SK-N-SH (cell line): ENCODE measurements at places on chromosomes 4 and X.
A peak's percentile ranks its signal among the peaks of the same experiment; 100 is the strongest.

DNA sequence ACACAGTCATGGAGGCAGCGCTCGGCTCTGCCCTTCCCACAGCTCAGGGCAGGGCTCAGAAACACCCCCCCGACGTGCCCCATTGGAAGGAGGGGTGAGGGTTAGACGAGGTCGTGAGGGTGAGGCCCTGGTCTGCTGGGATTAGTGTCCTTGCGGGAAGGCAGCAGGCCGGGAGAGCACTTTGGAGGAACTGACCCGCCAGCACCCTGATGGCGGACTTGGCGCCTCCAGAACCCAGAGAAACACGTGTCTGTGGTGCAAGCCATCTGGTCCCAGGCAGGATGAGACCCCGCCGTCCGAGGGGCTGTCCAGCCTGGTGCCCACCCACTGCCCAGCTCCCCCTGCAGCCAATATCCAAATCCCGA, 26.3 kb downstream of the TACC3 start:
- DNase-seq, result no peak

DNA sequence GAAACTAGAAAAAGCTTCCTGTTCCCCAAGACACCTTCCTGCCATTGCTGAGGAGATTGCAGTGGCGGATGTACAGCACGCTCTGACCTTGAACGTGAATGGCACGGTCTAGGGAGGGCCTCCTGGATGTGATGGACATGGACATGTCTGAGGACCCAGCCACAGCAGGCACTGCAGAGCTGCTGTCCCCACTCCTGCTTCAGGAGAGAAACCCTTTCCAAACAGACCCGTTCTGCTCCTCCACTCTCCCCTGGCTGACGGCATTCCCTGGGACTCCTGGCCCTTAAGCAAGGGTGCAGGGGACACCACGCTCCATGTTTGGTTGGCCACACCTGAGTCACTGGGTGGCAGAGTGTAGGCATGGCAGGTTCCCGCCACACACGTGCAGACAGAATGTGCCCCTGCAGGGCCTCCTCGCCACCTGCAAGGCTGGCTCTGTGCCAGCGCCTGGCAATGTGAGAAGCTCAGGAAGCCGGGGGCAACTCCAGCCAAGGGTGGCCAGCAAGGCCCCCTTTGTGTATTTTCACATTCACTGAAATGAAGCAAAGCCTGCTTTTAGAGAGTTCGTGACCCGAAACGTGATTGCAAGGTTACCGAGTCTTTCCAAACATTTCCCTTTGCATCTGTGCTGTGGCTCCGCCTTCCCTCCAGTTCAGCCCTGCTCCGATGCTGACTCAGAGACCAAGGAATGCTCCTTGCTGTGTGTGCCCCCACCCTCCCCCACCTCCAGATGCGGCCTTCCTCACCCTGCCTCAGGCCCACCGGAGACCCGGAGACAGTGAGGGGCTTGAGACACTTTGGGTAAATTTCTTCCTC, 46.1 kb downstream of the HTRA3 start:
- DNase-seq, result peak; percentile 64

GRCh38 chr4:121272526-121272925, 108.3 kb downstream of the QRFPR start:
- DNase-seq, result no peak

DNA sequence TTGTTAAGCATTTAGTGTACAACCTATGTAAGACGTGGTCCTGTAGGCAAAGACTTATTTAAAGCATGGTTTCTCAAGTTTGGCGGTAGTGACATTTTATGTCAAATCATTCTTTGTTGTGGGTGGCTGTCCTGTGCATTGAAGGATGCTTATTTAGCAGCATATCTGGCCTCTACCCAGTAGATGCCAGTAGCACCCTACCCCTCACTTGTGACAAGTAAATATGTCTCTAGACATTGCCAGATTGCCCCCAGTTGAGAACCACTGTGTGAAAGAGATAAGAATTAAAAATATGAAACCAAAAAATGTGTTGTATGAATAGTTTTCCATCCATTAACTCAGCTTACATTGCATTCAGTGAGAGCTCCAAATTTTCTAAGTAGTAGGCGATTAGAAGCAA, 25.5 kb downstream of the MMAA start:
- DNase-seq, result no peak

DNA sequence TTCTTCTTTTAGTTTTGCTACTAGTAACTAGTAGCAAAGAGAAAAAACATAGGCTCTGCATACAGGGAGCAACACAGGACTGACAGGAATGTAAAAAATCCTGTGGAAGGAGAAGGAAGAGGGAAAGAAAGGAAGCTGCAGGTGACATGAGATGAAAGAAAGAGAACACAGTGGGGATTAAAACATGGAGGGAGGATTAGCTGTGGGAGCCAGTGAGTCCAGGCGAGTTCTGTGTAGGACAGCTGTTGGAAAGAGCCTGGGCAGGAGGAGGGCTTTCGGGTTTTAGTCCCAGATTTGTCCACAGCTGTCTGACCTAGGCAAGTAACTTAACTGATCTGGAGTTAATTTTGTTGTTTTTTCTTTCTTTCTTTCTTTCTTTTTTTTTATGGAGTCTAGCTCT, 21.6 kb downstream of the CCNG2 start:
- no peak for DNase-seq

DNA sequence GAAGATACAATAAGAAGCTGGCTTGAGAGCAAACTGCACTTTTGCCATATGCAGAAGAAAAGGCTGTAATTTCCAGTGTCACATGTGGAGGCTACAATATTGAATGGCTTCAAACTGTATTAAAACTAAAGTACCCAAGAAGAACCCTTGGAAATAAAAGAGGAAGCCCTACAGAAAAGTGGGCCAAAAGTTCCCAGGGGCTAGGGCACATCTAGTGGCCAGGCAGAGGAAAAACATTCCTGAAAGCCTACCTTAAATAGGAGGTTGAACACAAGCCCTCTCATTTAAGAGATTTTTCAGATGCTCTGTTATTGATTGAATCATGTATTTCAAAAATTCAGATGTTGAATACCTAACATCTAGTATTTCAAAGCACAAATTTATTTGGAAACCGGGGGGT, 40.6 kb upstream of the PRDX4 start:
- DNase-seq, result no peak

DNA sequence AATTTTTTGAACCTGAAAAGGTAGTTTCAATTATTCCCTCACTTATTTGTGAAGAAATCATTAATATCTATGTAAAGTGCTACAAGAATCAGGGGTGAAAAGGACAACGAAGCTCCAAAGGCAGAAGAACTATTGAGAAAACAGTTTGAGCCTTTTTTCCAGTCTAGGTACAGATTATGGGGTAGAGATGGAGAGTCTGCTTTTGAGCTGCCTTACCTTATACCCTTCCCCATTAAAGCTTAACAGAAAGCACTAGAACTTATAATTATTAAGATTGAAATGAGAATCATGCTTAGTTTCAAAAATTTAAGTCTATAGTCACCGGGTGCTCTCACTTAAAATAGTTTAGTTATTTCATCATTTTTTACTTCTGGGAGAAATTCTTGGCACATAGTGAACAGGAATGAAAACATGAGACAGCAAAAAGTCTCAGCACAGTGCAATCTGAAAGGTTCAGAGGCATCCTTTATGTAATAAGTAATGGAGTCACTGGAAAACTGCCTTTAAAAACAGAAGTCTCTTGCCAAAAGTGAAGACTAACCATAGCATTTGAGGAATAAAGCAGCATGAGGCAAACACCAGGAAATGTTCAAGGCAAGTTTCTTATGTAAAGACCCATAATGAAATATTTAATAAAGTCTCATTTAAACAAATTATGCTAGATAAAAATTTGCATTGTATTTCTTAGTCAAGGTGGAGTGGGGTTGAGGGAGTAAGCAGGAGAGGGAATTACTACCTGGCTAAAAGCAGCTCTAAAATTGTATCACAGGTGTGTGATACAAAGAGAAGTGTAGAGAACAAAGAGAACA, 5.1 kb upstream of the DCLK2 start:
- DNase-seq, result no peak

- no peak for DNase-seq
These were observed 125.6 kb downstream of the ARHGAP24 start for GRCh38 chr4:85600501-85600900.

DNA sequence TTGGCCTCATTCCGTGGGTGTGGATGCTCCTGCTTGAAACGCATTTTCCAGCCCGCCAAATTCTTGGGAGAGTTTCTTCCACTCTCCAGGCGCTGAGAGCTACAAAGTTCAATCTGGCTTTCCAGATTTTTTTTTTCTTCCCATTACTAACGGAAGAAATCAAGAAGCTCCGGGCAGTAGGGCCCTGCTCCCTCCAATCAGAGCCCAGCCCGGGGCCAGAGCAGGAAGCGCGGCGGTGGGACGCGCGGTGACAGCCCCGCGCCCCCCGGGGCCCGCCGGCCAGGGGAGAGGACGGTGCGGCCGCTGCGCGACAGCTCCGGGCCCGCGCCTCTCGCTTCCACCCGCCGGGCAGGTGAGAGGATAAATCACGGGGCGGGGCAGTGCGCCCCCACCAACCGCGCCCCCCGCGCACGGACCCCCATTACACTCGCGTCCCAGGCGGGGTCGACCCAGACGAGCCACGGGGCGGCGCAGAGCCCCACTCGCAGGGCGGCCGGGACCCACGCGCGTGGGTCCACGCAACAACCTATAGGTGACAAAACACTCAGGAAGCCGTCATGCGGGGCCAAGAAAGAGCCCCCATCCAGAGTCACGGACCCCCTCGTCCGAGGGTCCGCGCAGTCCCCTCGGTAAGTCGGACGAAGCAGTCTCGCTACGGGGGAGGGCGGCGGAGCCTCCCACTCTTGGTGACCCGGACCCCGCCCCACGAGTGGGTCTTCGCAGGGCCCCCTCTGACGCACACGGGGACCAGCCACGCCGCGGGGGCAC, 868 bp downstream of the AFAP1 start:
- peak; percentile 77 for DNase-seq

GRCh38 chr4:6905516-6906445, 3.8 kb upstream of the TBC1D14 start:
- no peak for DNase-seq

GRCh38 chr4:98284640-98285046, 23.5 kb downstream of the RAP1GDS1 start:
- DNase-seq, result no peak

DNA sequence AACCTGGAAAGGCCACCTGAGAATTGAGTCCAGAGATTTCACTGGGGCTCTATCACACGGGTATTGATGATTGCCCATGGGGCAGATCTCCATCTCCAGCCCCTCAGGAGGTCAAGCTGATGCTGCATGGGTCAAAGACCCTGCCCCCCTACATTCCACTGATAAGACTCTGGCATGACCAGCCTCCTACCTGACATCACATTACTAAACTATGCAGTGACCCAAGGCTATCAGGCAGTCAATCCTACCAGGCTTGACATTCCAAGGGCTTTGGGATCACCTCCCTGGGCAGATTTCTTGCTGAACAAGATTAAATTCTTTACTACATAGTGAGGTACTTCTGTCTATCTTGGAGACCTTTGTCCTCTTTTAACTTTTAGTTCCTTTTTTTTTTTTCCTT, 192.7 kb upstream of the STS start:
- no peak for DNase-seq

GRCh38 chr4:123667496-123667895, 270.9 kb downstream of the SPRY1 start:
- no peak for DNase-seq

DNA sequence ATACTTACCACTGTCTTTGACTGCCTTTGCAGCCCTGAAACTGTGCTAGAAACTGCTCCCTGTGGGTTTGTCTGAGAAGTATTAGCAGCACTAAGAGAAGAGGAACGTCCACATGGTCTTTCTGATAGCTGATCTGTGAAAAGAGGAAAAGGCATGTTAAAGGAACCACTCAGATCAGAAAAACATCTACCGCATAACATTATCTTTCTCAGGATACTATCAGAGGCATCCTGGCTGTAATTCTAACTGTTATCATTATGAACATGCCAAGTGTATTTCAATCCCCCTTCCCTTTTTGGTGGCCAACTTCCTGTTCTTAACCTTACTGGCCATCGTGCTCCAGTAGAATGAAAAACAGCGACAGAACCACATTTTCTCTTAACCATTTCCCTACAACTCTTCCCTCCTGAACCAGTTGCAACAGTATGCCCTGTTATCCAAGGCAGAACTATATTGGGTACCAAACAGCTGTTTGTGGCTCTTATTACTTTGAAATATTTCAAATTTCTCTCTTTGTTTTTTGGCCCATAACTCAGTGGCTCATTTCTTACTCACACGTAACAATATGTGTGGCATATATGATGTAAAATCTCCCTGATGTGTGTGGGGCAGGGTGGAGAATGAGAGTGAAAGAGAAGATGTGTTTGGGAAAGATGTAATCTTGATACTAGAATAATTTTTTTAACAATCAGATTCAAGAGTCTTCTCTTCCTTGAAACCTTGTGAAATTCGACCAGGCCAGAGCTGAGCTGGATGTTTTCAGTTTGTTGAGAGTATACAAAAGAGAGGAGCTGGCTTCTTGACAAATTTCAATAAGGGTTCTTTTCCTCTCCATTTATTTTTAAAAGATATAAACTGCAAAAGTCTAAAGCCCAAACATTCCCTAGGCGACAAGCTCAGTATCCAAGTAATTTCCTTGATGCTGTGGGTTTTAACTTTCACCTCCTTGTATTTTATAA, 35.2 kb downstream of the ARHGEF6 start:
- no peak for DNase-seq

GRCh38 chr4:43089730-43090129, 197.2 kb downstream of the GRXCR1 start:
- DNase-seq, result no peak

DNA sequence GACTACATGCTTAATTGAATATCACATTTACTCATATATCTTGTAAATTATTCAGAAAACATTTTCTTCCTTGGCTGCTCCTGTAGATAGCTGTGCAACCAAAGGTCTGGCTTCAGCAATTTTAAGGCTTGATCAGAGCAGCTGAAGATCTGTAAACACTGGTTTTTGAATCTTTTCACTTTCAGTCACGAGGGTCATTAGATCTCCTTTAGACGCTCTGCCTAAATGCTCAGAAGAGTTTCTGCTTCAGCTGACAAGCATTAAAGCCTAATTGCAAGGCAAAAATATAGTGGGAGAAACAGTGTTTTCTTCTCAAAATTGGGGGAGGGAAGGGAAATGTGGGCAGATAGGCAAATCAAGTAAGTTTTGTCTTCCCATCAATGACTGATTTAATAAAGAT, 25.7 kb downstream of the TRPC5 start:
- no peak for DNase-seq

DNA sequence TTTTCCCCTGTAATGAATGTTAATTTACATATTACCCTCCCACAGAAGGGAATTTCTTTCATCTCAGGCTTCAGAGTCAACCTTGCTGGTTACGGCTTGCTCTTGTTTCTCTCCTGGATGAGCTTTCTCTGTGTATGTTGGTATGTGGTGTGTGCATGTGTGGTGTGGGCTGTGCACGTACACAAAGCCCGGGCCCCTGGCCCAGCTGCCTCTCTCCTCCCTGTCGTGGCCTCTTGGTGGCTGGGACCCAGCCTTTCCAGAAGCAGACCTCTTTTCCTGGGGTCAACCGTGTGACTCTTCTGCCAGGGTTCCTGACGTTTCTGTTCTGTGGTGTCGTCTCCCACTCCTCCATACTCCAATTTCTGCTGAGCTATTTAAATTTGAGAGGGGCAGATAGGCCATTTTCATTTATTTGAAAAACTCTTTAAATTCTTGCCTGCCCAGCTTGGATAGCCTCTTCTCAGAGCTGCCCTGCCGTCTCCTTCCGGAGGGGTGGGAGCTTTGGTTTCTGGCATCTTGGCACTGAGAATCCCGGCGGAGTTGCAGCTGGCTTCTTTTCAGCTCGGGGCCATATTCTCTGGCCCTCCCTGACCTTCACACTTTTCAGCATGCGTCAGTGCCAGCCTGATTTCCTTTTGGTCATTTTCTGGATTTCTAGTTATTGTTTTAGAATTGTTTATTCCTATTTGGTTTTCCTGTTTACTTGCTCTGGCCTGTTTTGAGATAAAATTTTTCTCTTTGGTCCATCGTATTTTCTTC, 25.1 kb downstream of the FHDC1 start:
- DNase-seq, result no peak
